ENCODE measurements at places on chromosomes 2 and 18.
A peak's percentile ranks its signal among the peaks of the same experiment; 100 is the strongest.

GRCh38 chr2:233056961-233057605 is 3.1 kb upstream of the INPP5D start:
- no peak for DNase-seq

DNA sequence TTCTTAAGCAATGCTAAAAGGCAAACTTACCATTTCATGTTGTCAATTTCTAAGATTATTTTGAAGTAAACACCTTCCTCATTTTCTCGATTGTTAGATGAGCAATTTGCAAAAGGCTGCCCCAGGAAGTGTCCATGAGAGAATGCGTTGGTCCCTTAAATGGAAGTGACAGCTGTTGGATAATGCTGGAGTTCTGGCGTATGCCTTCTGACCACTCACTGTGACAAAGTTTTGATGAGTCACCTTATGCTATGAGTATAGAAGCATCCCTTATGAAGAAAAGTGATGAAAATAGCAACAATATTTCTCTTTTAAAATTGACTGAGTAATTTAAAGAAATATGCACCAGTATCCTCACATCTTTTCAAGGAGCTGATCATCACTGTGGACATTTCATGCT is 1497.5 kb downstream of the DPP10 start:
- no peak for DNase-seq

DNA sequence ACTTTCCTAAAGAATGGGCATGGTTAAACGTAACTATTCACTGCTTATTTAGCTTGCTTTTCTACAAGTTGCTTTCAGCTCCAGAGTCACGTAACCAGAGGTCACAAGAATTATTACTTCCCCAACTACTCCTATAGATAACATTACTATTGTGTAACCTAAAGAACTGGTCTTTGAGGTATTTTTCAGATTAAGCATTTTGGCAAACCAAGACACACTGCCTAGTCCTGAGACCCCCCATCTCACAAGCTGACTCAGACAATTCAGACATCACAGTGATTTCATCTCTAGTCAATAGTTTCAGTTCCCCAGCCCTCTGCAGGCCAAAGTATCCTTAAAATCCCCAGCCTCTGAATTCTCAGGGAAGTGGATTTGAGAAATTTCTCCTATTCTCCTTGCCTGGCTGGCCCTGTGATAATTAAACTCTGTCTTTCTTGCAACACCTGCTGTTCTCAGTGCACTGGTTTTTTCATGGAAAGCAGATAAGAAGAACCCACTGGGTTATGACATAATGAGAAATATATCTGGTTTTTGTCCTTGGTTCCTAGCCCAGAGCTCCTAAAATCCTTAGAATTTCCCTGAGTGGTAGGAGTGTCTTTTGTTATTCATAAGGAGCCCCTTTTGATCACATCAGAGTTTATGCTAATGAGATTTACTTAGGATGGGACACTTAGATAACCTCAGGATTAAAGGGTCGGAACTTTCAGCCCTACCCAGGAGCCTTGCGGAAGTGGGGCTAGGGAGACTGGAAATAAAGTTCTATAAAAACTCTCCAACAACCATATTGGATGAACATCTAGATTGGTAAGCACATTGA is 1310.8 kb upstream of the CHAC2 start:
- peak; percentile 34 for DNase-seq

DNA sequence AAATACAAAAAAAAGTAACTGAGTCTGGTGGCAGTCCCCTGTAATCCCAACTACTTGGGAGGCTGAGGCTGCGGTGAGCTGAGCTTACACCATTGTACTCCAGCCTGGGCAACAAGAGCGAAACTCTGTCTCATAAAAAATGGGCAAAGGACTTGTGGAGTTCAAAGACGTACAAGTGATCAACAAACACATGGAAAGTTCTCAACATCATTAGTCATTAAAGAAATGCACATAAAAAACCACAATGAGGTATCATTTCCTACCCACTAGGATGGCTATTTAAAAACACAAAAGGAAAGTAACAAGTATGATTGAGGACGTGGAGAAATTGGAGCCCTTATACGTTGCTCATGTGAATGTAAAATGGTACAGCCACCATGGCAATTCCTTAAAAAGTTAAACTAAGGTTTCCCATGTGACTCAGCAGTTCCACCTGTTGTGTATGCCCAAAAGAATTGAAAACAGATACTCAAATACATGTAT is 52.3 kb downstream of the RAB10 start:
- no peak for DNase-seq

DNA sequence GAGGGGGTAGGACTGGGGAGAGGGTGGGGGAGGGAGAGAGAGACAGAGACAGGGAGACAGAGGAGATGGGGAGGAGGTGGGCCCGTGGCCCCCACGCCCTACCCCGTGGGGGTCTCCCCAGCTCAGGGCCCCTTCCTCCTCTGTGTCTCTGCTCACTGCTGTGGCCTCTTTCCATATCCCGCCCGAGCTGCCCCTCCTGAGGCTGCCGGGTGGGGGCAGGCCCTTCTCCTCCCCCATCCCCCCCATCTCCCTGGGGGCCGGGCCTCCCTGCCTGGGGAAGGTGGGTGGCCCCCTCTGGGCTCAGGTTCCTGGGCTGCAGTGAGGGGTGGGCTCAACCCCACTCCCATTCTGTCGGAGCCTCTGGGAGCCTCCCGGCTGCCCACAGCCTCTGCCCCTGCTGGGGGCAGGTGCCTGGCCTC is 332 bp upstream of the PDCD1 start:
- DNase-seq = no peak

GRCh38 chr2:24204505-24204904 is 29.7 kb downstream of the FAM228A start:
- no peak for DNase-seq

GRCh38 chr18:75204732-75205513 is 4.0 kb downstream of the PTGR3 start:
- DNase-seq = peak; percentile 29

- DNase-seq = no peak
Observed at GRCh38 chr2:119484834-119485233, 39.4 kb downstream of the SCTR start.

Data from ELF-1 (cell line).